ENCODE measurements at places on chromosomes 6 and 20.

DNA sequence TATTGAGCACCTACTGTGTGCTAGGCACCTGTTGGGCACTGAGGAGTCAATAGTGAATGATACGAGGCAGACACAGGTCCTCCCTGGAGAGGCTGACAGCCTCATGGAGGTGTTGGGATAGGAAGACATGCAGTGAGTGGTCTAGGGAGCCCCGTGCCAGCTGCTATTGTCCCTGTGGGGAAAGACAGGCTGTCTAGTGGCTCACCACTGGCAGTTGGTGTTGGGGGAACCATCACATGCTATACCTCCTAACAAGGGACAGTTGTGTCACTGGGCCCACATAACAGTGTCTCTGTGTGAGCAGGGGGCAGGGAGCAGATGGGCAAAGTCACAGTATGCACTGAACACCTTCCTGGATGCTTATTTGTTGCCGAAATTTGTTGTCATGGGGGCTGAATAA lies 45.9 kb upstream of the CTNNBL1 start:
- no peak for DNase-seq

GRCh38 chr6:24925661-24926060 lies 10.1 kb downstream of the RIPOR2 start:
- DNase-seq, result no peak

DNA sequence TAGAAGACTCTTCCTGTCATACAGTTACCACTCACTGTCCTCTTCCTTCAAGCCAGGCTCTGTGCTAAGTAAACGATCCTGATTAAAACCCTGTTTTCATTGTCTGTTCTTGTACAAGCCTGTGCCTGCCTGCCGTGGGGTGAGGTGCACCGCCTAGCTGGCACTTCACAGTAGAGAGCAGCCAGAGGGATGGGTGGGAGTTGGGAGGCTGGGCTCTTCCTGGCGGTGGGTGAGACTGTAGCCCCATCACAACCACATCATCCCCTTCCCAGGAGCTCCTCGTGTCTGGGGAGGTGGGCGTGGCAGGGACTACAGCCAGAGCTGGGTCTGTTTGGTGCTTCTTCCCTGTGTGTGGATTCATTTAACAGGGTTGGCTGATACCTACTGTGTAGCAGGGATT lies 382.0 kb downstream of the TAF4 start:
- DNase-seq, result no peak

GRCh38 chr20:16123623-16124022 lies 449.6 kb downstream of the KIF16B start:
- DNase-seq, result no peak

- DNase-seq, result no peak
These were observed 92.2 kb downstream of the BACH2 start for GRCh38 chr6:90204327-90205056.

- DNase-seq, result no peak
These were observed 17.0 kb downstream of the RAB32 start for GRCh38 chr6:146560607-146561006.

GRCh38 chr6:40343318-40343876 lies 243.8 kb downstream of the LRFN2 start:
- no peak for DNase-seq

- no peak for DNase-seq
These were observed 151.3 kb downstream of the SLC16A10 start for GRCh38 chr6:111238464-111239119.

- DNase-seq, result no peak
These were observed 3.5 kb upstream of the PLCG1 start for GRCh38 chr20:41133709-41134361.

DNA sequence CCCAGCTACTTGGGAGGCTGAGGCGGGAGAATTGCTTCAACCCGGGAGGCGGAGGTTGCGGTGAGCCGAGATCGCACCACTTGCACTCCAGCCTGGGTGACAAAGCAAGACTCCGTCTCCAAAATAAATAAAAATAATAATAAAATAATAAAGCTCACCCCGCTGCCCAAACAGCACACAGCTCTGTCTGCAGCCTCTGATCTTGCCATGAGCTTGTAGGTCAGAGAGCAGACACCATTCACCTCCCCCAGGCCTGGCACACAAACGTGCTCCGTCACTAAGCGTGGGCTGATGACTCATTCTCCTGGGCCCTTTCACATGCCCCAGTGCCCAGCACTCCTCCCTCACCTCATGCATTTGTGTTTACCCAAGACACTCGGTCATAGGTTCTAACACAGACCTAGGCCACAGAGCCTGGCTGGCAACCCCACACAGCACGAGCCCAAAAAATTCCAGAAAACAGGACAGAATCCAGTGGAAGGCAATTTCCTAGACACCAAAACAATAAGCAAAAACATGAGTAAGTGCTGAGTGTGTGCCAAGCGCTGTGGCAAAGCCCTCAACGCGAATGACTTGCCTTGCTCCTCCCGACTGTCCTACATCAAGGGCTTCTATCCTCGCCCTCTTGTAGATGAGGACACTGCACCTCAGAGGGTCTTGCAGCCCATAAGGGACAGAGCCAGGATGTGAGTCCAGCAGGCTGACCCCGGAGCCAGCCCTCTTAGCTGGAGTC lies 18.0 kb downstream of the ATP9A start:
- no peak for DNase-seq

- DNase-seq, result no peak
These were observed 94.5 kb downstream of the TPBG start for GRCh38 chr6:82458147-82458546.

- no peak for DNase-seq
These were observed 49.5 kb downstream of the TOX2 start for GRCh38 chr20:43963872-43964791.

DNA sequence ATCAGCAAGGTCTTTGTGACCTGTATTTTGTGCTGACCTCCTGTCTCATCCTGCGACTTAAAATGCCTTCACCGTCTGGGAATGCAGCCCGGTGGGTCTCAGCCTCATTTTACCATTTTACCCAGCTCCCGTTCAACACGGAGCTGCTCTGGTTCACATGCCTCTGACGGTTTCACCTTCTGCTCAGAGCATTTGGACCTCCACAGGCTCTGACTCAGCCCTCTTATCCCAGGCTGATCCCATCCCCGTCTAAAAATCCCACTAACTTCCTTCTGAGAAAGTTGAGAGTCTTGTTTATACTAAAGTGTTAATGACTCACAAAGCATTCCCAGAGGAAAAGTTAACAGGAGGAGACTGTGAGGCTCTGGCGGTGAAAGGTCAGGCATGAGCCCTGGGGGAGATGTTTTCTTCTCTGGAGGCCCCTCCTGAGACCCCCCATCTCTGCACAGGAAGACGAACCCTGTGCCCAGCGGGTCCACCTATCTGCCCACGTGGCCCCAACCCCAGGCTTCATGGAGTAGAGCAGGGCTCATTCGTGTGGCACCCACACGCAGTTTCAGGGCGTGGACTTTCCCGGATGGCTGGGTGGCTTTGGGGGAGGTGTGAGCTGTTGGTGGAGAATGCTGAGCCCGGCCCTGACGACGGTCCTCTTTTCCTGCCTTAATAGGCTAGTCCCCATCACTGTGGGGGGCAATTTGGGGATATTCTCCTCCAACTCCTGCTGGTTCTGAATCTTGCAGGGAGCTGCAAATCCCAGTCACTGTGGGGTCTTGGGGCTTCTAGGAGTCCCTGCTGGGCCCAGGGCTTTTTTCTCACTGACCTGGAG lies 3.3 kb upstream of the BIRC7 start:
- no peak for DNase-seq

DNA sequence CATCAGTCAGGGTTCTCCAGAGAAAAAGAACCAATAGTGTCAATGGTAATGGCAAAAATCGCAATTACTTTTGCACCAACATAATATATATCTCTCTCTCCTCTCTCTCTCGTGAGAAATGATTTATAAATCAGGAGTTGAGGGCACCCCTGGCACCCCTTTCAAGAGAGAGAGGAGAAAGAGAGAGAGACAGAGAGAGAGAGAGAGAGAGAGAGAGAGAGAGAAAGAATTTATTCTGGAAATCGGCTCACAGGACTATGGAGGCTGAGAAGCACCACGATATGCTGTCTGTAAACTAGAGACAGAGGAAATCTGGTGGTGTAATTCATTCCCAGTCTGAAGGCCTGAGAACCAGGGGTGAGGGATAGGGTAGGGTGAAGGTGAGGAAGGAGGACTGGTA lies 201.9 kb upstream of the MAP3K7 start:
- no peak for DNase-seq

- DNase-seq, result no peak
These were observed 9.0 kb upstream of the PLCB4 start for GRCh38 chr20:9059931-9060330.

- DNase-seq, result no peak
These were observed 129.6 kb downstream of the CD24 start for GRCh38 chr6:106844930-106845329.

DNA sequence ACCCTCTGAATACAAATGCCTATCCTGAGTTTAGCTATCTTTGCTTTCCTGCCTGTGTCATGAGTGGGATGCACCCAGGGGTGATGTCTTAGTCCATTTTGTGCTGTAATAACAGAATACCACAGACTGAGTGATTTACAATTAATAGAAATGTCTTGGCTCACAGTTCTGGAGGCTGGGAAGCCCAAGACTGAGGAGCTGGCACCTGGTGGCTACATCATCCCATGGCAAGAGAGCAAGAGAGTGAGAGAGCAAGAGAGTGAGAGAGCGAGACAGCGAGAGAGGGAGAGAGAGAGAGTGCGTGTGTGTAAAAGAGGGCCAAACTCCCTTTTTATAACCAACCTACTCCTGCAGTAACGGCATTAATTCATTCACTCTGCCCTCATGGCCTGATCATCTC lies 76.8 kb downstream of the PRDM1 start:
- DNase-seq, result no peak

DNA sequence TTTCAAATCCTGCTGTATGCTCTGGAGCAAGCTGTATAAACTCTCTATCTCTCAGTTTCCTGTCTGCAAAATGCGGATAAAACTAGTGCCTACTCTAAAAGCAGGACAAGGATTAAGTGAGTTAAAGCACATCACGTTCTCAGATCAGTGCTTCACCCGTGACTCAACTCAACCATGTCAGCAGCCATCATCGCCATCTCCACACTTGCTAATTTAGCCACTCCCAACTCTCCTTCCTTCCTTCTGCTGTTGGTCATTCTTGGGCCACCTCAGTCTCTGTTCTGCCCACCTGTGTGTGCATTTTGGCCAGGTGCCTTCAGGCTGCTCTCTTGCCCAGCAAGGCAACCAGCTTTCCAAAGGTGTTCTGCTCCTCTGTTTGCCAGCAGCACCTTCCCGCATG lies 260.0 kb upstream of the CDYL start:
- DNase-seq, result no peak

DNA sequence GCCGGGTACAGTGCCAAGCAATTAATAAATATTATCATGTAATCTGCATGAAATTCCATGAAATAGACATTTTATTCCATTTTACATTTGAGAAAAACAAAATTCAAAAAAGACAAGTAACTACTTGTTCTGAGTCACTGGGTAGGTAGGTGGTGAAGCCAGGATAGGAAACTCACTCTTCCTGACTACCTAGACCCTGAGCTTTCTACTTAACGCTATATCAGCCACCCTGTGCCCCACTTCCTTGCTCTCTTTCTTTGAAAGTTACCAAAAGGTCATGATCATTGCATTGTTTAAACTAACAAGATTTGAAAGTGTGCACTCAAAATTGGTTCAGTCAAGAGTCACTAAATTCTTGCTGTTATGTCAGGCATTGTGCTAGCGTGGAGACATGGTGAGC lies 235.7 kb downstream of the CD83 start:
- DNase-seq, result no peak

DNA sequence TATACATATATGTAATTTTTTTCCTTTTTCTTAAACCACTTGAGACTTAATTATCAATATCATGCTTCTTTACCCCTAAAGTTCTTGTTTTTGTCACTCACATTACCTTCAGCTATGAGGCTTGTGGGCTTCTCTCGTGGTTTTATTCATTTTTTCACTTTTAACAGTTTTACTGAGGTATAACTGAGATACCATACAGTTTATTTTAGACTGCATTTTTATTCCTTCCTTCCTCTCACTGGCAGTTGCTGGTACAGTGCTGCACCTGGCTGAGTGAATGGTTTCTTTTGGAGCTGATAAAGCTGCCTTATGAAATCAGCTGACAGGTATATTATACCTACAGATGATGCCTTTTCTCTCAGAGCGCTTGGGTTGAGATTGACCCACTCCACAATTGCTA lies 54.4 kb downstream of the LRP11 start:
- DNase-seq, result no peak
